ENCODE measurements at places on chromosomes 3 and 15.

GRCh38 chr15:75185271-75186029 lies 16.2 kb upstream of the C15orf39 start:
- no peak for DNase-seq

DNA sequence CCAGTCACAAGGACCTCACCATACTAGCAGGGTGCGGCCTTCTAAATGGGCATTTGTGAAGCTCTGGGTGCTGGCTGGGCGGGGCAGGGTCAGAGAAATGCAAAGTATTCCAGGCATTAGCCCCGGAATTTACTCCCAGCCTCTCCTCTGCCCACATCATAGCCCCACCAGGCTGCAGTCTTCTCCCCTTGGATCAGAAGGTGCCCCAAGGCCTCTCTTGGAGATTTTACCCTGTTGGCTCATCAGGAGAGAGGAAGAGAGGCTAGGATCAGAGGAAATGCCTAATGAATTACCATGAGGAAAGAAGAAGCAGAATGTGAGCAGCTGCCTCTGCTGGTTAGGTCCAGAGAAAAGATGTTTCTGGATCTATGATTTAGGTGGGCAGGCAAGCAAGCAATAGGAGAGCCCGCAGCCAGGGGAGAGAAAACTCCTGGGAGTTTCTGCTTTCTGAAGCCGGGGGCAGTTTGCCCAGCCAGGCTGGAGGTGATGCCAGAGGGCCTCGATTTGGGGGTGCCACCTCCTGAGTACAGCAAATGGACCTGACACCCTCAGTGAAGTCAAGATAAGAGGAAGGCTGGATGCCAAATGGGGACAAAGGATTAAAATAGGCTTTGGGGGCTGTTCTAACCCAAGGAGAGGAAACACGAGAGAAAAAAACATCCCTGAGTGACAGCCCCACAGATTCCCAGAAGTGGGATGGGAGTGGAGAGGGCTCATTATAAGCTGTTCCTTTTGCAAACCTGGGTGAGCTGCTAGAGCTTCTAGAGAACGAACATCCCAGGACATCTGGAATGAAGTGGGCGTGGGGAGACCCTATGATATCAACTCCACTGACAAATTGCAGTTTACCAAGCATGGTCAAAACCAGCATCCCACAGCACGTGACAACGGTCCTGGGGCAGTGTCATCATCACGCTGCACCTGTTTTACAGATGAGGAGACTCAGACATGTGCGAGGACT lies 65.4 kb downstream of the BDH1 start:
- DNase-seq: peak; percentile 83

DNA sequence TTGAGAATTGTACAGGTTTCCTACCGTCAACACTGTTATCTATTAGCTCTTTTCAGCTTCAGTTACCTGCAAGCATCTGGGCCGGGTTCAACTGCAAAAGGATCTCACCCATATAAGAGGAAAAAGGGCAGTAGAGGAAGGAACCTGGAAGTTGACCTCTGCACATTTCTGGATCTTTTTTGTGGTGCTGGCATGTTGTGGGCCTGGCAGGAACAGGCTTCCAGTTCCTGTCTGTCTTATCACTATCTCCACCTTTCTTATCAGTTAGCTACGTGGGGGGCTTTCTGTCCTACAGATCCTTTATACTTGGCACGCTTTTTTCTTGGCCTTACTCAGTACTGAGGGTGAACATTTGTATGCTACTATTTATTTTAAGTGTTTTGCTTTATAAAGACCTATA lies 42.2 kb upstream of the TJP1 start:
- DNase-seq: no peak

DNA sequence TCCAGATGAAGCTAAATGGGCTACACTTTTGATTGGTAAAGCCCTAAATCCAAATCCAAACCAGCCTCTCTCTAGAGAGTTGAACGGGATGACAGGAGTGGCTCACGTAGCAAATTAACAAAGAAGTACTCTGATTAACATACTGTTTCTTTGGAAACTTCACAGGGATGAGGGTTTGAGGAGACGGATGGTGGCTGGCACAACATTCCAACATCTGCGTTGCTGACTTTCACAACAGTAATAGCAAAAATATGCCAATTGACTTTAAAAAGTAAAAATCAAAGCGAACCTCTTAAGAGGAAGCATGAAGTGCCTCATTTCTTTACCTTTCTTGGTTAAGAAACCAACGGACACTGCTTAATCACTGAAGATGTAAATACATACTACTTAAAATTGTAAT lies 181.4 kb downstream of the TBL1XR1 start:
- no peak for DNase-seq

GRCh38 chr3:180036671-180037455 lies at the start of gene PEX5L:
PEX5L (minus strand) TSS chr3:180036937; CDS start chr3:180036599, 338 bp downstream.
- DNase-seq: peak; percentile 48

GRCh38 chr15:57440167-57440566 lies 63.9 kb downstream of the CGNL1 start:
- no peak for DNase-seq

GRCh38 chr3:123658118-123658851 lies 73.4 kb upstream of the HACD2 start:
- no peak for DNase-seq

GRCh38 chr3:64801856-64802255 lies 114.1 kb upstream of the ADAMTS9 start:
- DNase-seq: no peak

GRCh38 chr3:6567241-6567640 lies 293.7 kb upstream of the GRM7 start:
- no peak for DNase-seq

DNA sequence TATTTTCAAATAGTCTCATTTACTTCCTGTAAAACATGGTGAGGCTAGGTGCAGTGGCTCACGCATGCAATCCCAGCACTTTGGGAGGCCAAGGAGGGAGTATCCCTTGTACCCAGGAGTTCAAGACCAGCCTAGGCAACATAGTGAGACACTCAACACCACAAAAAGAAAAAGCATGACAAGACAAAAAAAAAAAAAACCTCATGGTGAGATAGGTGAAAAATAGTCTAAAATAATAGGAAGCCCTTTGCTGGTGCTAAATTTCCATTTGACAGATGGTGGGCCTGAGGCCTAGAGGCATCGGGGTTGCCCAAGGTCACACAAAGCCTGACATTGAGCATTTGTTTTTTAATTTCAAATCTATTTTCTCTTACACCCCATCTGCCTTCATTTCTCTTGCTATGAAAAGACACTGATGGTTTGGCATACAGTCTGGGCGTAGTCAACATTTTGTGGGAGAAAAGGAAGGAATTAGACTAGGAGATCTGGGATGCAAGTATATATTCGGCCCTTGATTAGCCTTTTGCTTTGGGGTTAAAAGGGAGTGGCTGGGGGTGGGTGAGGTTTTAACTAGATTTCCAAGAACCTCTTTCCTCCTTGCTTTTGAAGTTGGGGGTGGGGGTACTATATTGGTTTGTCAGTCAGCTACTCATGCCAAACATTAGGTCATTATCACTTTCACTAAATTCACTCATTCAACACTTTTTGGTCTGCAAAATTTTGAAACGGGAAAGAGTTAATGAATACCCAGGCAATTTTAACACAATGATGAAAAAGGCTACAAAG lies 11.3 kb downstream of the RAB8B start:
- no peak for DNase-seq

GRCh38 chr15:78540871-78541743 lies 863 bp downstream of the PSMA4 start:
- peak; percentile 4 for DNase-seq

- peak; percentile 16 for DNase-seq
Measured at GRCh38 chr15:101501703-101502373, 12.3 kb upstream of the PCSK6 start.

GRCh38 chr3:29919571-29919970 lies 638.7 kb downstream of the RBMS3 start:
- no peak for DNase-seq

DNA sequence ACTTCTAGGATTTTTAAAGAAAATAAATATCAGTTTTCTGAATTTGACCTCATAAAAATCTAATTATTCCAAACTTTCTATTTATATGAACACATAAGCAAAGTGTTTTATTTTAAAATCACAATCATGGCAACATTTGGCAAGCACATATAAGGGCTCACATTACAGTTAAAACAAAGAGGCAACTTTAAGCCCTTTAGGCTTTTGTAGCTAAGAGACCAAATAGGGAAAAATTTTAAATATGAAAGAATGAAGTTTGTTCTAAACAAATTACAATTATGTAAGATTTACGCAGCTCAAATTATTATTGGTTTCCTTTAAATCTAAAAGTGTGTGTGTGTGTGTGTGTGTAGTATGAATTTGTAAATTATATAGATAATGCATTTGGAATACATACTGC lies 267.0 kb downstream of the ZIC4 start:
- no peak for DNase-seq

DNA sequence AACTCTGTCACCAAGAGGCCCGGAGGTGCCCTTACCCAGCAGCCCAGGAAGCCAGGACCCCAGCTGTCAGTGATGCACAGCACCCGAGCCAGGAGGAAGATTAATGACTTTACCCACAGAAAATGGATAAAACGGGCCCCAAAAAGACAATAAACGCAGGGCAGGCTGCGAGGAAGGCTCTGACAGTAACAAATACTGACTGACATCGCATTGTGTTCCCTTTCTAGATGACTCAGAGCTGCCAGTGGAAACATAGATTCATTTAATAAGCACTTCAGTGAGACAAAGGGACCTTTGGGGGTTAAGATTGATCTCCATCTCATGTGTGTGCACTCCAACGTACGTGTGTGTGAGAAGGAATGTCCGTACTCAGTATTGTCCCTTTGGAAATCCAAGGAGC lies 225.3 kb upstream of the PPP2R3A start:
- no peak for DNase-seq

DNA sequence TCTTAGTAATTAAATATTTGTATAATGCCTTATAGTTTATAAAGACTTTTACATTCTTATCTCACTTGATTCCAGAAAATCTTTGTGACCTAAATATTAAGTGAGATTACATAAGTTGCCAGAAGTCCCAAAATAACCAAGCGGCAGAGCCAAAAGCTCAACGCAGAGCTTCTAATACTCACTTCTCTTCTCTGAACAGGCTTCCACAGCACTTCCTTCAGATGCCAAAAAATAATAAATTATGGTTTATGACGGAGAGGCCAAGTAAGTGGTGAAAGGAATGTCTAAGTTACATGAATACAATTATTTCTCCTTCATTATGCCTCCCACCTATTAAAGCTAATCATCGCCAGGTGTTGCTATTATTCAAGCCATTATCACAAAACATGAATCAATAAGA lies 110.3 kb downstream of the GBE1 start:
- DNase-seq: no peak

- no peak for DNase-seq
Measured at GRCh38 chr3:60250206-60250605, 1001.0 kb downstream of the FHIT start.

DNA sequence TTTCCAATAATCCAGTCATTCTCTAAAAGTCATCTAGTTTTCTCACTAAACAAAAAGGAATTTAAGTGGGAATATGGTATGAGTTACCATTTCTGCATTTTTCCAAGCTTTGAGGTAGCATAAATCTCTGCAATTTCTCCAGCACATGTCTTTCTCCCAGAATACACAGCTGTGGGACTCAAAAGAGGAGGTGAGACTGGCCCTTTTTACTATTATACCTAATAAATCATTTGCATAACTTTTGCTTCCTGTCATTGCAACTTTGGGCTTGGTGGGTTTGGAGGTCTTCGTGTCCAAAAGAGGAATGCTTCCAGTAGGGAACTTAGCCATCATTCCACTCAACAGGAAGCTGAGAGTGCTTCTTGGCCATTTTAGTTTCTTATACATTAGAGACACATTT lies 94.8 kb downstream of the FMN1 start:
- no peak for DNase-seq

DNA sequence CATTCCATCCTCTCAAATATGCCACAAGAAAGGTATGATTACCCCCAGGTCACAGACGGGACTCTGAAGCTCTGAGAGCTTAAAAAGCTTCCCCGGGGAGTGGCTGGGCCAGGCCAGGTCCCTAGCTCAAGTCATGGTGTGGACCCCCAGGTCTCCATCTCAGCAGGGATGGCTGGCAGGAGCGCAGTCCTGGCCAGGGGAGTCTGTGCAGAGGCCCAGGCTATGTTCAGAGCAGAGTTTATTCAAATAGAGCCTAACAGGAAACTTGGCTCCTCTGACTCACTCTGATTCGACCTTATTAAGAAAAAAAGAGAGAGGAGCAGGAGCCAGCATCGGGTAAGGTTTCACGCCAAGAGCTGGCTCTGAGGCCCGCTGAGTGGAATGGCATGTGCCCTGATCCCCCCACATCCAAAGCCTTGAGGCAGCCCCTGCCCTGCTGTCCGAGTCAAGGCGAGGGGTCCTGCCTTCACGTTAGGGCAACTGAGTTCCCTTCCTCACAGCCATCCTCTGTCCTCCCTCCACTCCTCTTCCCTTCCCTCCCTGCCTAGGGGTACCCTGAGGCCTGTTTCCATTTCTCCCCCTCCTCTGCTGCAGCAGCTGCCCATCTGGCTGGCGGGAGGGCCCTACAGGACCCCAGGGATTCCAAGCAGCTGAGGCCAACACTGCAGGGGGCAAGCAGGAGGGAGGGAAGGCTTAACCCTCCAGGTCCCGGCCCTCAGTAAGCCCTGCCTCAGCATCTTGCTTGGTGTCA lies 1.9 kb upstream of the LOXL1 start:
- DNase-seq: peak; percentile 60

- no peak for DNase-seq
Measured at GRCh38 chr15:45486317-45486716, 36.2 kb downstream of the SLC30A4 start.

- DNase-seq: no peak
Measured at GRCh38 chr3:150521463-150521862, 24.8 kb downstream of the SERP1 start.

DNA sequence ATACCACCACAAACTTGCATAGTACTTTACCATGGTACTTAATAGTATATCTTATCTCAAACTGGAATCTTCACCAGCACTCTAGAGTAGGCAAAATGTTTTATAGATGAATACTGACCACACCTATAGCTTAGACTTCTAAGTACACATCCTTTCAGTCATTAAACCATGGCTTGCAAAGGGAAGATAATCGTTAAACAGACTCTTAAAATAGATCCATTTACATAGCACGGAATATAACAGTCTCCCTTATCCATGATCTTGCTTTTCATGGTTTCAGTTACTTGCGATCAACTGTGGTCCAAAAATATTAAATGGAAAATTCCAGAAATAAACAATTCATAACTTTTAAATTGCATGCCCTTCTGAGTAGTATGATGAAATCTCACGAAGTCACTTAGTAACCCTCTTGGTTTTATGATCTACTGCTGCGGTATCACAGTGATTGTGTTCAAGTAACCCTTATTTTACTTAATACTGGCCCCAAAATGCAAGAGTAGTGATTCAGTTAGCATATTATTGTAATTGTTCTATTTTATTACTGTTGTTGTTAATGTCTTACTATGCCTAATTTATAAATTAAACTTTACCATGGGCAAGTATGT lies 111.4 kb downstream of the HERC1 start:
- no peak for DNase-seq
